Brain pericyte (primary cell): ENCODE measurements at places on chromosomes 12 and 14.

DNA sequence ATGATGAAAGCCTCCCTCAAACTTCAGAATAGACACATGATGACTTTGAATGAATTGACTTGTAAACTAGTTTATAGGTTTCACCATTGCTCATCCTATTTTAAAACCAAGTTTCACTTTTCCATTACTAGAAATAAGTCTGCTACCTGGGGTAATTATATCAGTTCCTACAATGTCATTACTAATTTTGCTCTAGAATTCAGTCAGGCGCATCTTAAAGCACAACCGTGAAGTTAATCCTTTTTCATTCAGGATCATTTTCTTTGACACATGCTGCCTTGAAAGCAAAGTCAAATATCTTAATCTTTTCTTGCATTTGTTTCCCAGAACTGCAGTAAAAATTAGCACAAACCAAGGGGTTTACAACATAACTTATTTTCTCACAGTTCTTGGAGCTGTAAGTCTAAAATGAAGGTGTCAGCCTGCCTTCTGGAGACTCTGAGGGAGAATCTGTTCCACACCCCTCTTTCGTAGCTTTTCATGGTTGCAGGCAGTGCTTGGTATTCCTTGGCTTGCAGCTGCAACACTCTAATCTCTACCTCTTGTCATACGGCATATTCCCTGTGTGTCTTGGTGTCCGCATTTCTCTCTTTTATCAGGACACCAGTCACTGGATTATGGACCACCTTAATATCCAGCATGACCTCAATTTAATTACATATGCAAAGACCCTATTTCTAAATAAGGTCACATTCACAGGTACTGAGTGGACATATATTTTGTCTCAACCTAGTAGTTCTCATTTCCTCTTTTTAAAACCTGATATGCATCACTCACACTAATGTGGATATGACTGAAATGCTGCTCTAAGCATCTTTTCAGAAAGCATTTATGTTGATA, 114.3 kb upstream of the PDZRN4 start:
- no peak for DNase-seq

GRCh38 chr14:75049731-75050201, 1.5 kb downstream of the MLH3 start:
- DNase-seq = no peak

- no peak for DNase-seq
Observed at GRCh38 chr14:102046337-102047278, 40.2 kb downstream of the HSP90AA1 start.

DNA sequence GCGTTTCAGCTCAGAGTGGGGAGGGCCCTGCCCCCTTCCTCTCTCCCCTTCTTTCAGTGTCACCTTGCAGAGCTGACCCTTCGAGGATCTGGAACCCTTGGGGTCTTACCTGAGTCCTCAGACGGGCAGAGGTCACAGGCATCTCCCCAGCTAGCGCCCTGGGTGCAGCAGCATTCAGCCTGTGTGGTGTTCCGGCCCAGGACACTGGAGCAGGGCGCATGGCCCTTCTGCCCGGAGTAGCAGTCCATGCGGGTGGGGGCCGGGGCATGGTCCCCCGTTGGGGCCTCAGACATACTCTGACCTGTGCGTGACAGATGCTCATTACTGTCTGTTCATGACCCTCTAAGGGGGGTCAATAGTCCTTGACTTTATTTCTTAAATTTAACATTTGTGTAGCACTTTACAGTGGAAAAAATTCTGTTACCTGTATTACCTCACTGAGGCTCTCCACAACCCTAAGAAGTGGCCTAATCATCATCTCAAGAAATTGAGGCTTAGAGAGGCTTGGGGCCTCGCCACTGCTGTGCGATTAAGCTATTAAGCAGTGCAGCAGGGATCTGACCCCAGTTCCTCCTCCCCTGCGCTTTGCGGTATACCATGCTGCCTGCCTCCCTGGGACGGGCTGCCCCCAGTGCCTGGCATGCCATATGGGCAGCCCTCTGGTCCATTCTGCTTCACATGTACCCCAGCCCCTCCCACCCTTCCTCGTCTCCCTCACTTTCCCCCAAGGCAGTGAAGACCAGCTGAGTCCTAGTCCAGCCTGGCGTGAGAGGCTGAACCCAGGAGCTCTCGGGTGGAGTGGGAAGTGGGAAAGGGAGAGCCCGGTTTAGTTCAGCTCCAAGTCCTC, 11.5 kb downstream of the ISCA2 start:
- DNase-seq = no peak

DNA sequence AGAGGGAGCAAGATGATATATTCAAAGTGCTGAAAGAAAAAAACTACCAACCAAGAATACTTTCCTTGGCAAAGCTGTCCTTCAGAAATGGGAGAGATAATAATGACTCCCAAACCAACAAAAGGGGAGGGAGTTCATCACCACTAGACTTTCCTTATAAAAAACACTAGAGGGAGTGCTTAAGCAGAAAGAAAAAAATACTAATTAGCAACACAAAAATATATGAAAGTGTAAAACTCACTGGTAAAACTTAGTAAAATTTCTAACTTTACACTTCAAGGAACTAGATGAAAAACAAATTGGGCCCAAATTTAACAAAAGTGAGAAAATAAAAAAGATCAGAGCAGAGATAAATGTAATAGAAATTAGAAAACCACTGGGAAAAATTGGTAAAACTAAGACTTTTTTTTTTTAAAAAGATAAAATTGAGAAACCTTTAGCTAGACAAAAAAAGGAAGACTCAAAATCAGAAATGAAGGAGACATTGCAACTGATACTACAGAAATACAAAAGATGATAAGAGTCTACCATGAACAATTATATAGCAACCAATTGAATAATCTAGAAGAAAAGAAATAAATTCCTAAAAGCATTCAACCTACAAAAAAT, 60.4 kb upstream of the FAR2 start:
- no peak for DNase-seq

GRCh38 chr14:96917442-96917963, 120.3 kb downstream of the VRK1 start:
- DNase-seq = no peak

DNA sequence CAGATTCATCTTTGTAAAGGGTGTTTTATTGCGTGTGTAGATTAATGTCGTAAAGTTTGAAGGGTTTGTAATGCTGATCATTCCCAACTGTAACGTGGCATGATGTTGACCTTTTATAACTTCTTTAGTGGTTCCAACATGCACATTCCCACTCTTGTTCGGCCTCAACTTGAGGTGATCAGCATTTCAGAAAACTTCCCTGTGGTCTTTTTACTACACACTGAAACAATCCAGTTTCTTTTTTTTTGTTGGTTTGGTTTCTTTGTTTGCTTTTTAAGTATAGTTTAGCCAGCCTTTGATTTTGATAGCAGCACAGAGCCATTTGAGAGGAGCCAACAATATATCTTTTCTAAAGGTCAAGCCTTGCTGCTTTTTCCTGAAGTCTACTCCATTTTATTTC, 22.8 kb downstream of the UTP20 start:
- DNase-seq = no peak

GRCh38 chr12:123928897-123929296, 43.7 kb downstream of the CCDC92 start:
- no peak for DNase-seq

DNA sequence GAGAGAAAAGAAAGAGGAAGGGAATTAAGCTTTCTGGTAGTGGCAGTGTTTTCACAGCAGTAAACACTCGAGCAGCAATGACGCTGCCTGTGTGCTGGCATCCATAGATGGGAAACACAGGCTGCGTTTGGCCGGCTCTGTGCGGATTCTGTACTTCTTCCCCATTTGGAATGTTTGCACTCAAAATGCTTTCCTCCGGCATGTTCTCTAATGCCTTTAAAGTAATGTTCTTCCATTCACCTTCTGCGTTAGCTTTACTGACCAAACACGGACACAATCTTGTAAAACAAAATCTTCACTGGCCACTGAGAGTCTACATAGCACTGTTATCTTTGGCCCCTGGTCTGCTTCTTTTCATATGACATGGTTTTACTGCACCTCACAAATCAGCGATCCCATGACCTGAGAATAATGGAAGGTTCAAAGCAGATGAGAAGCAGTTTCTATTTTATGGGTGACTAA, 31.4 kb downstream of the DCP1B start:
- DNase-seq = no peak

GRCh38 chr14:25406818-25407217, 356.9 kb upstream of the STXBP6 start:
- no peak for DNase-seq

DNA sequence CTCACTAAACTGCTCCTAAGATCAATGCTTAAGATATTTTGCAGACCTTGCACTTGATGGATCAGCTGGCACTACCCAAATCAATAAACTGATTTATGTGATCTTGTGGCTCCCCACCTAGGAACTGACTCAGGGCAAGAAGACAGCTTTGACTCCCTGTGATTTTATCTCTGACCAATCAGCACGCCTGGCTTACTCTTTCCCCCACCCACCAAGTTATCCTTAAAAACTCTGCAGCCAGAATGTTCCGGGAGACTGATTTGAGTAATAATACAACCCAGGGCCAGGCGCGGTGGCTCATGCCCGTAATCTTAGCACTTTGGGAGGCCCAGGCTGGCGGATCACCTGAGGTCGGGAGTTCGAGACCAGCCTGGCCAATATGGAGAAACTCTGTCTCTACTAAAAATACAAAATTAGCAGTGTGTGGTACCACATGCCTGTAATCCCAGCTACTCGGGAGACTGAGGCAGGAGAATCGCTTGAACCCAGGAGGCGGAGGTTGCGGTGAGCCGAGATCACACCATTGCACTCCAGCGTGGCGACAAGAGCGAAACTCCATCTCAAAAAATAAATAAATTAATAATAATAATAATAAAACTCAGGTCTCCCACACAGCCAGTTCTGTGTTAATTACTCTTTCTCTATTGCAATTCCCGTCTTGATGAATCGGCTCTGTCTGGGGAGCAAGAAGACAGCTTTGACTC, 12.0 kb downstream of the MORN3 start:
- no peak for DNase-seq

GRCh38 chr12:96882862-96883261, 24.2 kb upstream of the NEDD1 start:
- no peak for DNase-seq

DNA sequence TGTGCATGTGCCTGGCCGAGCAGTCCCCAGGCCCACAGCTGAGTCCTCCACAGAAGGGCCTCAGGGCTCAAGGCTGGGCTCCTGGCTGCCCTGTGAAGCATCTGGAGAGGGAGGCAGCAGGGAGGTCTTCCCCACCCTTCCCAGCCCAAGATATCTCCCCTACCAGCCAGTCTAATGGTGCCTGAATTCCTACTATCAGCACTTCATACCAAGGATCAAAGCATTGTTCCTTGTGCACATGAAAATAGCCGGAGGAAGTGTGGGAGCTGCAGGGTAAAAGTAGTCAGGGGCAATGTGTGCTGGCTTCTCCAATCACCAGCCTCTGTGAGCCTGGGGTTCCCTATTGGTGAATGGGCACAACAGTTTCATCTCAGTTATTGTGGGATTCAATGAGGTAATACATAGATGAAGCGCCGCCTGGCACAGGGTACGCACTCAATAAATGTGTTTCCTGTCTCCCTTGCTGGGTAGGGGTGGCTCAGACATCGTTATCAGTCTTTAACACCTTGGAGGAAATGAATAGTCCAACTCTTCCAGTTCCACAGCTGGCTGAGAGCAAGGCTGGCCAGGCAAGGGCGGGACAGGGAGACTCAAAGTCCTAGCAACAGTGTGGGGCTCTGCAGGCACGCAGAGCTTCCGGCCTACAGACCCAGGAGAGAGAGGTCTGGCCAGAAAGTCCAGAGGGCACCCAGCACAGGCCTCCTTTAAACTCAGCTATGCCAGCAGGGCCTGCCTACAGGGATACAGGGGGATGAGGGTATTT, 39.1 kb upstream of the PNMA1 start:
- DNase-seq = no peak

- DNase-seq = no peak
Observed at GRCh38 chr12:78088391-78088832, 257.7 kb downstream of the NAV3 start.

DNA sequence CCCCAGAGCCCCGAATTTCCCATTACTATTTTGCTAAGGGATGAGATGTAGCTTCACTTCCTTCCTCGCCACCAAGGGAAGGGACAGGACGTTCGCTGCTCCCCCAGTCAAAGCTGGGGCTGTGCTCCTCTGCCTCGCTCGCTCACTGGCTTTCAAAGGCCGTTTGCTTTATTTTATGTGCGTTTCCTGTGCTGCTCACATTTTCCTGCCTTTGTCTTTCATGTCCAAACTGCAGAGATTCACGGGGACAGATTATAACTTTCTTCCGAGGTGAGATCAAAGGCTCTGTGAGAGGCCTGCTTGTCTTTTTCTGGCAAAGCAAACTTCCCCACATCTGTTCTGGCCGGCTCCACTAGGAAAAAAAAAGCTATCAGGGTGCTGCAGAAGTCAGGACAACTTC, 76.0 kb upstream of the FZD10 start:
- DNase-seq = no peak

- peak; percentile 13 for DNase-seq
Observed at GRCh38 chr14:91511043-91511383, 903 bp upstream of the PPP4R3A start.

DNA sequence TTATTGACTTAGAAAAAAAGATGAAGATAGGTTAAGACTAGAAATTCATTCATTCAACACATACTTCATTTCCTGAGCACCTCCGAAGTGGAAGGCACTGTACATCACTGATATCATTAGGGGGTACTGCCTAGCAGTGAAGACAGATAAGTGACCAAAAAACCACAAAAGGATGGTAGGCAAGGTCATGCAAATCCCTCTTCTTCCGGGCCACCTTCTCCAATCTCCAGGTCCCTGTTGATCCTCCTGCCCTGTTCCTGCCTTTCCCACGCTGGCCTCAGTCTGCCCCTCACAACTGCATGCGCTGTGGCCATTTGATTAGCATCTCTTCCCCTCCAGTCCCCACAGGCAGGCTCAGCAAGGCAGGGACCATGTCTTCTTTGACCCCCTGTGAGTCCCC, 60.8 kb downstream of the SETD3 start:
- DNase-seq = no peak

GRCh38 chr14:58813745-58814144, 176.0 kb downstream of the DACT1 start:
- DNase-seq = no peak

GRCh38 chr12:104137001-104137901, 759 bp downstream of the NFYB start:
- no peak for DNase-seq

DNA sequence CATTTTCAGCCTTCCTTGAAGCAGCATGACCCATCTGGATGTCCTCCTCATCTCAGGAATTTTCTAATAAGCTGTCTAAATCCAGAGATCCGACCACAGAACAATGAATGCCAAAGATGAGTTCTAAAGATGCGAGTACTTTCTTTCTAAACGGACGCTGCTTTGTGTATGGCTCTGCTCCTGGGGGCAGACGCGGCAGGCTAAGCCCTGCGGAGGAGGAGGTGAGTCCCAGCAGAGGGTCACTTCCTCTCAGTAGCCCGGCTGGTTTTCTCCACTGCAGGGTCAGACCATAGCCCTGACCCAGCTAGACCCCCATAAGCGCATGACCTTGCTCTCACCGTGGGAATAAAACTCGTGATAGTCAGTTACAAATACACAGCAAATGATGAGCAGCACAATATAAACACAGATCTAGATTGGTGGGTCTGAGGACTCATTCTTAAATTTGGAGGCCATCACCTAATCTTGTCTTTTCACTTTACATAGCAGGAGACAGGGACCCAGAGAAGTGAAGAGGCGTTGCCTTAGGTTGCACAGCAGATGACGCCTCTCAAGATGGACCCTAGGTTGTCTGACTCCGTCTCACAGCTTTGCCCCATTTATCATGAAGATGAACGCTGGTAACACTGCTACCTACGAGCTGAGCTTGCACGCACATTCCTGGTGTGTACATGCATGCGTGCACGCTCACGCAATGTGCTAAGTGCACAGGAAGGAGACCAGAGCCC, 16.6 kb downstream of the SSH1 start:
- peak; percentile 73 for DNase-seq

GRCh38 chr12:130461839-130462557, 124.3 kb downstream of the PIWIL1 start:
- DNase-seq = no peak
